ENCODE measurements at places on chromosomes 2 and 18.
A peak's percentile ranks its signal among the peaks of the same experiment; 100 is the strongest.

DNA sequence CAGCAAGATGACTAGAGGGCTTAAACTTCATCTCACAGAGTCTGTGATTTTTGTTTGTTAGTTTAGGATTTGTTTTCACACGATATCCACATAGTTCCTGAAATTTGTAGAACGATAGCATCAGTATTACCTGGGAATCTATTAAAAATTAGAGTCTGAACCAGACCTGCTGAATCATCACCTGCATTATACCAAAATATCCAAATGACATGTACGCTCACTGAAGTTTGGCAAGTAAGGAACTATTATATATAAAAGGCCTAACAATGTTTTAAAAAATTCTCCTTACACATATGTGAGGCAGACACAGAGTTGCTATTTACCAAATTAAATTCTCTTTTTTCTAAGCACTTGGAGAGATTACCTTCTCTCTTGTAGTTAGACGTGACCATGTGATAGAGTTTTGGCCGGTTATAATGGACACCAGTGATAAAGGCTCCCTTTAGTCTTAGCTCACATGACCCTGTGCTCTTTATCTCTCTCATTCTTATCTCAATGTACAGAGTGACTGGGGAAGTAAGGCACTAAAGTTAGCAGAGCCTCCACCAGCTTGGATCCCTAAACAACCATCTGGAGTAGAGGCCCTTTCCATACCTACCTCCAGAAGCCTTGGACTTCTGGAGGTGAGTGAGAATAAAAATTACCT is 363.1 kb downstream of the DSC3 start:
- no peak for DNase-seq

DNA sequence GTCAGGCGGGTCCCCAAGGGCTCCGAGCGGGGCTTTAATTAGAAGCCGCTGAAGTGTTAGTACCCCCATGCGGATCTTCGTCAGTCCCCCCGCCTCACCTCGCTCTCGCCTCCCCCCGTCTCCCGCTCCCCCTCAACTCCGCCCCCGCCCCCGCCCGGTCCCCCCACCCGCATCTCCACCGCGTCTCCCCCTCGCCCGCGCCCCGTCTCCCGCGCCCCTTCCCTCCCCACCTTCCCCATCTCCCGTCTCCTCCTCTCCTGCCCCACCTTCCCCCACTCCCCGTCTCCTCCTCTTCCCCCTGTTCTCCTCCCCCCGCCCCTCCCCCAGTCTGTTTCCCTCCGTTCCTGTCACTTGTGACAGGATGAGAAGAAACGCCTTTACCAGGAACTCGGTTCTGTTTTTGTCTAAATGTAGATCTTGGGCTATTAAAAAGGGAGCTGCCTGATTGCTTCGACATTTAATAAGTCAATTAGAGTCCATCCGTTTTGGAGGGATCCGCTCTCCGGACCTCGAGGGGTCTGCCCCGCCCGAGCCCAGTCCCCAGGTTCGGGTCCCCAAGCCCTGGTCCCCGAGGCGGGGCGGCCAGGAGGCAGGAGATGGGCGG is 969 bp upstream of the ALKAL2 start:
- no peak for DNase-seq

GRCh38 chr2:235570256-235570655 is 76.4 kb downstream of the AGAP1 start:
- DNase-seq = no peak

GRCh38 chr18:44096016-44096415 is 584.7 kb upstream of the SETBP1 start:
- no peak for DNase-seq

- peak; percentile 9 for DNase-seq
Measured at GRCh38 chr2:222319586-222320435, 21.0 kb upstream of the PAX3 start.

DNA sequence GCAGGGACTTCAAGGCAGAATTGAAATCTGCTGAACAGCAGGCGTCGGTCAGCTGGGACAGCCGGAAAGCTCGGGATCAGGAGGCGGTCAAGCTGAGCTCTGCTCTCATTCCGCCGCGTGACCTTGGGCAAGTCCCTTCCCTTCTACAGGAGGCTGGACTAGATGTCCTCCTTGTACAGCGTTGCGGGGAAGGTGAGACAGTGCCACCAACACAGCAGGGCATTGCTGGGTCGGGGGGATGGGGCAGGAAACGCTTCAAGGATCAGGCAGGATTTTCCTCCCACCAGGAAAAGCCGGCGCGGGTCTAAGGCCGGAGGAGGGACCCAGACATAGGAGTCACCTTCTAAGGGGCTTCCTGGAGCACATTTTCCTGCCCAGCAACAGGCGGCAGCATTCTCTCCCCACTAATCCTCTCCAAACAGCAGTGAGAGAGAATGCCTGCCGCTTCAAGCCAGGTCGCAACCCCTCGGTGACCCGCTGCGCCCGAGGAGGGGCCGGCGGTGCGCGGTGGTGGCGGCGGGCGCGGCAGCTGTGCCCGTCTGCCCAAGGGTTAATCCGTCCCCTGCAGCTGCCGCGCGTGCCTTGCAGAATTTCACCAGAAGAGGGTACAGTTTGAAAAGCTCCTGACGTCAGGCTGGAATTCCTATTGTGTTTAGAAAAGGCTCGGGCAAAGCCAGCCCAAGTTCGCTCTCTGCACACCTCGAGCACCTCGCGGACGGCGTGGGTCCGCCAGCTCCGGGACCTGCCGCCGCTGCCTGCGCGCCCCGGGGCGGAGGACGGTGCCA is at the start of gene KCNF1:
Gene KCNF1 (plus strand): TSS at position 644 of the 785 bp plus-strand sequence. CDS start 493 bp downstream, outside the sequence.
- DNase-seq = no peak

- DNase-seq = no peak
Measured at GRCh38 chr2:120874888-120875275, 139.2 kb downstream of the GLI2 start.

- DNase-seq = no peak
Measured at GRCh38 chr2:210630873-210631560, 74.6 kb downstream of the CPS1 start.

GRCh38 chr2:182954789-182955188 is 83.5 kb downstream of the NCKAP1 start:
- DNase-seq = no peak

DNA sequence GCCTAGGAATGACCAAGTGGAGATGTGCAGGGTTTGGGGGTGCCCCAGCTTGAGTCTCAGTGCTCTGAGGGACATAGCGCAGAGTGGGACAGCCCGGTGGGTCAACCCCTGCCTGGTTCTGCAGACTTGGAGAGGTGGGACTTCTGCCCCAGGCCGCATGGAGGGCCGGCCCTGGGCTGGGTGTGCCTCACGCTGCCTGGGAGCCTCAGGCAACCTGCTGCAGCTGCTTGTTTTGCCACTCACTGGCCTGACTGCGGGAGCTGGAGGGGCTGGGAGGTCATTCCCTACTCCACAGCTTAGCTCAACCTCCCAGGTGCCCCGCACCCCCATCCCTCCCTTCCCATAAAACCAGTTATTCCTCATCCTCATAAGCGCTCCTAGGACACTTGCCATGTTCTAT is 33.1 kb downstream of the ODC1 start:
- DNase-seq = no peak

DNA sequence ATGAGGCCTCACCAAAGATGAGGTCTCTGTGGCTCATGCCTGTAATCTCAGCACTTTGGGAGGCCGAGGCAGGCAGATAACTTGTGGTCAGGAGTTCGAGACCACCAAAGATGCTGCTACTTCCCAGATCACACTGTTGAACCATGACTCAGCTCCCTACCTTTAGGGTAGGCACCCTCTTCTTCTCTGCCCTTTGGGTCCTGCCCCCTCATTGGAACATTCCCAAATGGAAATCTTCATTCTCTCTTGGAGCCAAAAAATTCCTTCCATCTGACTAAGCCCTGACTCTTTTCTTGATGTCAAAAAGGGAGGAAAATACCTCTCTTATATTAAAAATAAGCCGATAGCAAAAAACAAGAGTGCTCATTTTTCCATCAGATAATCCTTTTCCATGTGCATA is 183.5 kb downstream of the PAX3 start:
- DNase-seq = no peak

DNA sequence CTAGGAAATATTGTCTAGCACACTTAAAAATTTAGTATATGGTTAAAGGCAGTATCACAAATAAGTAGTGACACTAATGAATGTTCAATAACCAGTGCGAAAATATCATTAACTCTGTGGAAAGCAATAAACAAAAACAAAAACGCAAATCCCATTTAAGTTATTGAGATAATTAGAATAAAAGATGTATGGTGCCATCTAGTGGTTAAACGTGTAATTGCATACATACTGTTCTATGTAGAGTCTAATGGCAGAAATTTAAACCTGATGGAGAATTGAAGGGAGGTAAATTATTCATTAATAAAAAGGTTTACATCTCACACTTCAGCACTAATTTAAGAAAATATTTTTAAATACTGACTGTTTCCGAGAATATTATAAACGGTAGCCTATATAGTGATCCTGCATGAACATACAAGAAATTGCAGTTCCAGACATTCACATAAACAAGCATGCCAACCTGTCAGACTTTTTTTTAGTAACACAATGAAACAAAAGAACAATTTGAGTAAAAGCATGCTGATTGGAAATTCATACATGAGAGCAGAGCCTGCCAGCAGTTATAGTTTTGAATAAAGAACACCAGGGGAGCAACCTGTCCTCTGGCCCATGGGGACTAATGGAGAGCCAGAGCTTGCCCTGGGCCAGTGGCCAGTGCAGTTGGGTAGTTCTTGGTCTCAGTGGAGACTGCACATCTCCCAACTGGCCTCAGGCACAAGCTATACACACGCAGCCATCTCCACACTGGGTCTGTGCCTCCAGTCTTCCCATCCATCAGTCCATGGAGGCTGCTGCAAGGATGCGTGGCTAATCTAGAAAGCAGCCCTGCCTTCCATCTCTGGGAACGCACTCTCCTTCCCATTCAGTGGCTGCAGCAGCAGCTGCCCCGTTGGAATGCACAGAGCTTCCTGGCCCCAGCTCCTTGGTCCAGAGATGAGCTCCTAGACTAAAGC is 28.0 kb downstream of the GCG start:
- peak; percentile 28 for DNase-seq

DNA sequence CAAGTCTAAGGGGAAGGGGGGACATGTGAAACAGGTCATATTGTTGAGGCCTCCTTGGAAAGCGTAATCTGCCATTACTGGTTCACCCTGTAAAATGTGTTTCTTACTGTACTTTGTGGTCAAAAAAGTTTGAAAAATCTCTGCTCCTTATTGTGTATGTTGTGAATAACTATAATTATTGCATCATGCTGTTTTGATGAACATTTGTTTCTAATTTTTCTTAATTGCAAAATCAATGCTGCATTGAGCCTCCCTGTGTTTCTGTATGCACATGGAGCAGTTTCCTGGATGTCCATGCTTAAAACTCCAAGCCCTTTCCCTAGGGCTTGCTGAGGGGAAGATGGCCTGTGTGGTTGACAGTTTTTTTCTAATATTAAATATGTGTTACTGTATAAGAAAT is 158.6 kb downstream of the RNF144A start:
- no peak for DNase-seq

- no peak for DNase-seq
Measured at GRCh38 chr2:1752751-1753150, 8.4 kb upstream of the PXDN start.

- no peak for DNase-seq
Measured at GRCh38 chr18:76459687-76460350, 35.2 kb downstream of the ZNF516 start.

DNA sequence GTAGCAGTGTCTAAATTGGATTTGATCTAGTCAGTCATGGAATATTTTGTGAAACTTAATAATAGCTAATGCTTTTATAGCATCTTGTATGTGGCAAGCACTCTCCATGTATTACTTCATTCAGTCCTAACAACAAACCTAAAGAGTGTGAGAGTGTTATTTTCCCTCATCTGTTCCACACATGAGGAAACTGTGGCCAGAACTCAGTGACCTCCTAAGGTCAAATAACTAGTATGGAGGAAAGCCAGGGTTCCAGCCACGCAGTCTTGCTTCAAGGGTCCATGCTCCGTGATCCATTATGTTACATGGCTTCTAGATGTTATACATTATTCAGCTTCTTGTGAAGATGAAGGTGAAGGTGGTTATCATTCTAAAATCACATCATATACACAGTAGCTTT is 45.5 kb downstream of the TWSG1 start:
- DNase-seq = no peak

DNA sequence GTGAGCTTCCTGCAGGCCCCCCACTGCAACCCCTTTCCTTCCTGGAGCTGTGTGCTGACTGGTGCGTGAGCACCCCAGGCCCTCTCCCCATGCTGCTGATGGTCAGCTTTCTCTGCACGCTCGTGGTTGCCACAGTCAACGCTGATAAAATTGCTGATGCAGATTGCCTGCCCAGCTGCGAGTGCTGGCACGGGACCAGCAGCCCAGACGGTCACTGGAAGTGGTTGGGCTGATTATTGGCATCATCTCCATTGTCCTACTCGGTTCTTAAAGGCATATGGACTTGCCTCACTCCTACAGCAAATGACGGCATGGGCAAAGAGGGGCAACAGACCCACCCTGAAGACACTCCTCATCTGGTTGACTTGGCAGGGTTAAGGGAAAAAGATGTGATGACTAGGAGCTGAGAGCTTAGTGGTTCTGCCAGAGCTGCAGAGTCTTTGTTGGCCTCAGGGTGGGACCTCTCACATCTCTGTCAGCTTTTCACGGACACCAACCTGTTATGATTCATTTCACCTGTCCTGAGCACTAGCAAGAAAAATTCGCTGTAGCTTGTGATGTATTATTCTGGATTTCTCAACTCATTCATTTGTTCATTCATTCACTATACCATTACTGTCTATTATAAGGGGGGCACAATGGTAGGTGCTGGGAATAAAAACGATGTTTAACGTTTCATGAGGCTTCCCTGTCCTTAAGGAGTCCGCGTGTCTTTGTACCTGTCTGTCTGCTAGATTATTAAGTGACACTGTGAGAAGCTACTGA is 38.4 kb downstream of the PAX8 start:
- no peak for DNase-seq

DNA sequence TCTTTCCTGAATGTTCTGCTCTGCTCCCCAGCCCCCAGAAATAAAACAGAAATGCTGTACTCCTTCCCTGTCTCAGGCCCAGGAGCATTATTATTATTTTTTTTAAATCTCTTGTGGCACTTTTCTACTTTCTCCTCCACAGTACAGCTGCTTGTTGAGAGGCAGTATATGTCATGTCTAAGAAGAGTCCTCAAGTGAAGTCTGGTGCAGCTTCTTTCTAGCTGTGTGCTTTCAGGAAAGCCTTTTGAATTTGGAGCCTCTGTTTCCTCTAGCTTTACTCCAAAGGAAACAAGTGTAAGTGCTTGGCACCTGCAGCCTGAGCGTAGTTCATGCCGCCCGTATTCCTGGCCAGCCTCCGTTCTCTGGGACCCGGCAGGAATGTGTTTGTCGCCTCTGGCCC is 22.4 kb downstream of the AGAP1 start:
- no peak for DNase-seq

DNA sequence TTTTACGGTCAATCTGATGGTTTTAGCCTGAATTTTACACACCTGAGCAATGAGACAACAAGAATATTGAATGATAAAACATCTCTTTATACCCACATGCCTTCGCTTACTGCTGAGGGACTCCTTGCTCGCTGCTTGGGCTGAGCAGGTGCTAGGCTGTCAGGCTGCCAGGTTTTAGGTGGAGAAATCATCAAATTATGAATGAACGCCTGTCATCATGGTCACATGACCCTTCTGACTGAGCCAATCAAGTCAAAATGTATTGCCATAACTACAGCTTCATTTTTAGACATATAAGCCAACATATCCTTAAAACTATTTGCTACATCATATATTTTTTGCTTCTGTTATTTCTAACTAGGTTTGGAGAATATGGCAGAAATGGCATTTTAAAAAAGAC is 274.0 kb downstream of the LNPK start:
- no peak for DNase-seq

Measured in HuH-7 (cell line).